ENCODE measurements at places on chromosomes 6 and 20.

- no peak overlapping the region for H3K4me3 ChIP-seq
- H3K27ac ChIP-seq: no peak overlapping the region
- no peaks in the 10 kb centered on the region for H3K36me3 ChIP-seq
- no peaks in the 10 kb centered on the region for H3K4me1 ChIP-seq
Measured at GRCh38 chr6:156260815-156261214, 516.4 kb upstream of the ARID1B start.

- no peak overlapping the region for H3K4me3 ChIP-seq
- H3K27ac ChIP-seq: no peak overlapping the region
- no peaks in the 10 kb centered on the region for H3K4me1 ChIP-seq
- H3K27me3 ChIP-seq: no peaks in the 10 kb centered on the region
Measured at GRCh38 chr6:51303338-51303737, 484.7 kb downstream of the TFAP2B start.

DNA sequence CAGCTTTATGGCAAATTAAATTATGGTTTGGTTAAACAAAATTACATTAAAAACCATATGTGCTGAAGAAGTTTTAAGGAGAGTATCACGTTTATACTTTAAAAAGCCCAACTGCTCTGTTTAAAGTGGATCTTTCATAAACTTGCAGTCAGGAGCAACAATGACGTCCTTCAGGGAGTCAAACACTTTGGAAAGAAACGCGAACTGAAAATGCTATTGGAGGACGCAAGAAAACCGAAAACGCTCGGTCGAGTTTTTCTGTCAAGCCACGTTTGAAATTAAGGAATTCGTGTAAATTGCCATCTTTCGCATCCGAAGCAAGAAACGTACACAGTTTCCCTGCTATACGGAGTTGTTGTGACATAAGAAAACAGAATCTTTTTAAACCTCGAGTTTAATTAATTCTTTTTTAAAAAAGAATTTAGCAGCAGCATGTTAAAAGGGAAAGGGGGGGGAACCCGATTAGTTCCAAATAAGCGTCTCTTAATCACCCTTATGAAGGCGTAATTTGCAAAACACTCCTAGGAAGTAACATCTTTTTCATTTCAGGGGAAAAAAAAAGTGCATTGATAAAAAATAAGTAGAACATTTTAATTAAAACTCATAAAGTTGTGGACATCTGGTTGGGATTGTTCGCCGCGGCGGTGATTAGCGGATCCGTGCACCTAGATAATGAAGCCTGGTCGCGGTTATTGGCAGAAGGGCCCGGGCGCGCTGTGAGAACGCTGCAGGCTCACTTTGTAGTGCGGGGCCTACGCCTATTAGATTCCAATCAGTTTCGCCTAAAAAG, 295.4 kb downstream of the TFAP2C start:
- no peak for DNase-seq
- H3K36me3 ChIP-seq: no peaks in the 10 kb centered on the region
- H3K27ac ChIP-seq: no peak overlapping the region

- no peaks in the 10 kb centered on the region for H3K27me3 ChIP-seq
- H3K27ac ChIP-seq: no peak overlapping the region
- DNase-seq: no peak
- H3K4me3 ChIP-seq: no peak overlapping the region
Measured at GRCh38 chr6:151399679-151400078, 8.3 kb upstream of the ZBTB2 start.

- DNase-seq: no peak
- no peak overlapping the region for H3K4me3 ChIP-seq
- H3K4me1 ChIP-seq: peaks cover 26% of the 10 kb centered on the region
- H3K27ac ChIP-seq: no peak overlapping the region
- no peaks in the 10 kb centered on the region for H3K27me3 ChIP-seq
- no peaks in the 10 kb centered on the region for H3K36me3 ChIP-seq
Measured at GRCh38 chr20:1323256-1323655, 5.7 kb downstream of the SDCBP2 start.

- no peak overlapping the region for H3K27ac ChIP-seq
- H3K27me3 ChIP-seq: no peaks in the 10 kb centered on the region
- peaks cover 4% of the 10 kb centered on the region for H3K4me1 ChIP-seq
- H3K4me3 ChIP-seq: no peak overlapping the region
Measured at GRCh38 chr6:11460837-11461661, 76.5 kb upstream of the TMEM170B start.
